ENCODE measurements at places on chromosomes 11 and 22. TPM values are rescaled to one million over a fixed set of nuclear protein-coding genes. Genes with fewer than 3 reads are reported as not detected.

GRIA4 gene
- total RNA-seq: not detected

POTEH gene
- not detected for total RNA-seq

LRRN4CL gene
- total RNA-seq: 0.13 TPM

OVOL1 gene
- total RNA-seq: 0.23 TPM

MEI1 gene
- total RNA-seq: 0.18 TPM

Measured in Panc1 (cell line).